RCC 7860 (cell line): ENCODE measurements at places on chromosomes 3 and 15.

- DNase-seq = no peak
Observed at GRCh38 chr15:65309882-65310418, 5.5 kb downstream of the RNU5B-1 start.

DNA sequence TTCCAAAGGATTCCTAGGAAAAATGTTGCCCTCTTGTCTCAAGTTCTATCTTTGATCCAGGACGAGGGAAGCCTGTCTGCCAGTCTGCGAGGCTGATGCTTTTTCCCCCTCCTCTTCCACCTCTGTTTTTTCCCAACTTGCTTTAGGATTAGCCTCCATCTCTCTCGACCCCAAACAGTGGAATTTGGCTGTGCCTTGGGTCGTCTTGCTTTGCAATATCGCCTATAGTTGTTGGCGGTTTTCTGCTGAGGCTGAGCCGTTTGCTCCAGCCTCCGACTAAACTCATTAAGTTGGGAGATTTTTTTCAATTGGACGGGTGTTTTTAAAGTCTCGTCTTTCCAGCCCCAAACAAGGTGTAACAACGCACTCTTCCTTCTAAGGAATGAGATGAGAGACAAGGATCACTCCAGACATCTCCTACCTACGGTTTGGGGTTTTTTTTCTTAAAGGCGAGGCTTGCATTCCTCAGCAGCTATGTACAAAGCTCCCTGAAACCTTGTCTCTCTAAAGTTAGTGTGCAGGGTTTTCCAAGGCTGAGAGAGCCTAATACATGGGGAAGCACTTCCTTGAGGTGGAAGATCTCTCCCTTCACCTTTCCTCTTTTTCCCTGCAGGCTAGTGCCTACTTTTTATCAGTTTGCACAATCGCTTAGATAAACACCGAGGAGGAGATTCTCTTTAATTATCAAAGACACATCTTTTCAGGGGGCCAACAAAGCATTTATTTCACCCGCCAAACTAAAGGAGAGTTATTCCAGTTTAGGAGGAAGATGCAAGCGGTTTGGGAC, 4.8 kb upstream of the NR2F2 start:
- peak; percentile 52 for DNase-seq

DNA sequence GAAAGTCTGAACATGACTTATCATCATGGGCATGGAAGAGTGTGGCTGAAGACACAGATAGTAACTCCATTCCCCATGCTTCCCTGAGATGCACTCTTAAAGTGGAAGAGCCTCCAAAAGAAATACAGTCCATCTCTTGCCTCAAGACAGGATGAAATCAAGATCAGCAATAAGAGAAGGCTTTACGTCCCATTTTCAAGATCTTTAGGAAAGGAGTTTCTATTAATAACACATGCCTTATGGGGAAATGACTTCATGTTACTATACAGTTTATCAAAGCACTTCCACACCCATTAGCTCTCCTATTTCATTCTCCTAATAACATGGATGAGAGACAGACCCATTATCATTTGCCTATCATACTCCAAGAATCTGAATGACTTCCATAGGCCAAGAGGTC, 6.1 kb upstream of the KBTBD12 start:
- DNase-seq = no peak

GRCh38 chr15:42491539-42492225, 741 bp upstream of the ZNF106 start:
- peak; percentile 91 for DNase-seq

DNA sequence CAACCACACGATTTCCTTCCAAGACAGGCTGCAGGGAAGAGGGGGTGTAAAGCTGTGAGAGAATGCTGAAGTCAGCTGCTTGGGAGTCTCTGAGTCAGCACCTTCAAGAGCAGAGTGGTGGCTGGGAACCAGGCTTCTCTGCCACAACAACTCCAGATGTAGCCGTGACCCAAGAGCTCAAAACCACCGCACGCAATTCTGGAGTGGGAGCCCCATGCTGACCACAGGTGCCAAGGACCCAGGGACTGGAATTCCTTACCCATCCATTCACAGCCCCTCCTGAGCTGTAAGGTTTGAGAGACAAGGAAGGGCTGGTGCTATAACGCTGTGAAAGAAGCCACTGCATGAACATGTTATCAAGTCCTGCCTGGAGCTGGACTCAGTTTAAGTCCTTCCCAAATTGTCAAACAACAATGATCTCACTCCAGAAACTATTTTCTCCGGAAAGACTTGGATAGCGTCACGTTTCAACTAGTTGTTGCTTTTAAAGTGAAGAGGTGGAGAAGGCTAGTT, 61.4 kb downstream of the UMPS start:
- DNase-seq = peak; percentile 88

- DNase-seq = peak; percentile 59
Observed at GRCh38 chr3:155323063-155323666, 29.7 kb upstream of the STRIT1 start.

- no peak for DNase-seq
Observed at GRCh38 chr15:72306211-72306785, 13.7 kb downstream of the CELF6 start.

DNA sequence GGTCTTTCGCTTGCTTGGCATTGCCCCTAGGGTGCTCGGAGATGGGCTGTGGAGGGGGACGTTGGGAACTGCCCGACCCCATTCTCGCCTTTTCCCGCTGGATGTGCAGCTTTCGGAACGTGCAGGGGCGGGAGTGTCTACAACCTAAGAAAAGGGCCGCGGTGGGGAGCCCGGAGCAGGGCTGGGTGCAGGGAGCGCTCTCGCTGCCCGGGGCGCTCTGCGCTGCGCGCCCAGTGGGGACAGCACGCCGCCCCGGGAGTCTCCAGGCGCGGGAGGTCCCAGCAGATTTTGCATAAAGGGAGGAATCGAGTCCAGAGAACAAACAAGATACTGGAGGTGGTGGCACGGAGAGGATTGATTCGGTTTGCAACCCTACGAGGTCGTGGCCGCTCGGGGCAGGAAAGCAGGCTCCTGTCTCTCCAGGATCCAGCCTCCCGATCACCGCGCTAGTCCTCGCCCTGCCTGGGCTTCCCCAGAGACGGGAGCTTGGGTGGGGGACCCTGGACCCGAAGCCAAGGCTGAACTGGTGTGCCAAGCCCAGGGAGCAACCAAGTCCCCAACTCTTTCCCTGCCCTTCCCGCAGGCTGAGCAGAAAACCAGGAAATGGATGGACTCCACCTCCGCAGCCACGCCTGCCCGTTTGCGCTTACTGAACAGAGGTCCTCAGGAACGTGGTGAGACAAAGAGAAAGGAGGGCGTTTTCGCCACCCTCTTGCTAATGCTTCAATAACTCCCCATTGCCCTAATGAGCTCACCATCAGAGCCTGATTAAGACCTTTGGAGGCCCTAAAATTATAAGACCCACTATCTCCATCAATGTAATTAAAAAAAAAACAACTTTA, 59.7 kb downstream of the NOX5 start:
- peak; percentile 8 for DNase-seq

GRCh38 chr3:111128884-111129283, 57.3 kb downstream of the NECTIN3 start:
- no peak for DNase-seq

DNA sequence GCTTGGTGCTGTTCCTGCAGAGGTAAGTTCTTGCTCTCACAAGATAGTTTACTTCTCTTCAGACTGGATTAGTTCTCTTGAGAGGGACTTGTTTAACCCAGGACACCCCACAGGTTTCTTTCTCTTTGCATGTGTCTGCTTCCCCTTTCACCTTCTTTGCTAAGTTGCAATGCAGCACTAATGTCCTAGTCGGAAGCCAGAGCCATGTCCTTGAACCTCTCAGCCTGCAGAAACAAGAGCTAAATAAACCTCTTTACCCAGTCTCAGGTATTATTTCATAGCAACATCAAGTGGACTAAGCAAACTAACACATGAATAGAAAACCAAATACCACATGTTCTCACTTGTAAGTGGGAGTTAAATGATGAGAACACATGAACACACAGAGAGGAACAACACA, 915.2 kb downstream of the NSUN3 start:
- no peak for DNase-seq

- DNase-seq = no peak
Observed at GRCh38 chr15:68554721-68555678, 23.8 kb upstream of the CORO2B start.

DNA sequence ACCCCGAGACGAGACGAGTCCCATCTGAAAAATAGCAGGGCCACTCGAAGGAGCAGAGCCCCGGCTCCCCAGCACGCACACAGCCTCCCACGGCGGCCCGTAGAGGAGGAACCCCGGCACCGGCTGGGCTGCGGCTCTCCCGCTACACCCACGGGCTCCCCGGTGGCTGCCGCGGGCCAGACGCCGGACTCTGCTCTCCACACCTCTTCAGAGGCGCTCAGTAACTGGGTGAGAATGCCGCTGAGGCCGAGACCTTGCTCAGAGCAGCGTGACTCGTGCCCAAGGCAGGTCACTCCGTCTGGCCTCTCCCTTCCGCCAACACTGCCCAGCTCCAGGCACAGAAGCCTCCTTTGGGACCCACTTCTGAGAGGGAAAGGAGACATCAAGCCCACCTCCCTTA, 34.4 kb downstream of the TNK2 start:
- DNase-seq = peak; percentile 42

GRCh38 chr3:115233021-115233420, 85.9 kb upstream of the ZBTB20 start:
- no peak for DNase-seq

GRCh38 chr3:160154033-160154432, 71.2 kb upstream of the C3orf80 start:
- peak; percentile 50 for DNase-seq

DNA sequence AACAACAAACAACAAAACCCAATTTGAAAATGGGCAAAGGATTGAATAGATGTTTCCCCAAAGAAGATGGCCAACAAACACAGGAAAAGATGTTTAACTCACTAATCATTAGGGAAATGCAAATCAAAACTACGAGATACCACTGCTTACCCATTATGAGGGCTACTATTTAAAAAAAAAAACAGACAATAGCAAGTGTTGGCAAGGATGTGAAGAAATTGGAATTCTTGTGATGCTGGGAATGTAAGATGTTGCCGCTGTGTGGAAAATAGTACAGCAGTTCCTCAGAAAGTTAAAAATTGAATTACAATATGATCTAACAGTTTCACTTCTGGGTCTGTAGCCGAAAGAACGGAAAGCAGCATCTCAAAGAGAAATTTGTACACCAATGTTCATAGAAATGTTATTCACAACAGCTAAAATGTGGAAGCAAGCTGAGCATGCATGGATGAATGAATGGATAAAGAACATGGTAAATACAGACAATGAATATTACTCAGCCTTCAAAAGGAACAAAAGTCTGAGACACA, 121.9 kb downstream of the CHSY1 start:
- DNase-seq = no peak

DNA sequence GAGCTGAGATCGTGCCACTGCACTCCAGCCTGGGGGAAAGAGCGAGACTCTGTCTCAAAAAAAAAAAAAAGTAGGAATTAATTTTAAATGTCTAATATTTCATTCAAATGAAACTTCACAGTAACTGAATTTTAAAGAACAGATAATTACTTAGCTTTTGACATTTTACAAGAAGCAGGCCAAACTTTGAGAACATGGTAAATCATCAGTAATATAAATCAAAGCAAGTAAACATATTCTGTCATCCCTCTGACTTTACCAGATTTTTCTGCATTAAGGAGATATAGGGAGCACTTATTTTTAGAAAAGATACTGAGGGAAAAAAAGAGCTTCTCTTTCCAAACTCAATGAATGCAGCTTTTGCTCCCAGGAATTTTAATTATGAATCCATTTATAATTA, 37.0 kb downstream of the NR1I2 start:
- no peak for DNase-seq

DNA sequence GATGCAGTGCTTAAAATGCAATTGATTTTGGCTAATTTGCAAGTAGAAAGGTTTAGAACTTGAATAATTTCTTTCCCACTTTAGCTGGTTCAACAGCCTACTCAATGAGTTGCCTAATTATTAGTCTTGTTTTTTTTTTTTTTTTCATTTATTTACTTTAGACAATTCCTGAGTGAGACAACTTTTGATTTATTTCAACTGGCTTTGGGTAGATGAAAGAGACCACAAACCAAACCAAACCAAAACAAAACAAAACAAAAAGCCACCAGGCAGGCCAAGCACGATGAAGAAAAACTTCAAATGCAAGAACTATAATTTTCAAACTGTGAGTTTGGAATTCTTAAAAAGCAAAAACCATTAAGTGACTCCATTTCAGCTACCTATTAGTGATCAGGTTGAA, 469.9 kb downstream of the GBE1 start:
- no peak for DNase-seq

- no peak for DNase-seq
Observed at GRCh38 chr15:72796515-72797337, 13.2 kb upstream of the ADPGK start.

DNA sequence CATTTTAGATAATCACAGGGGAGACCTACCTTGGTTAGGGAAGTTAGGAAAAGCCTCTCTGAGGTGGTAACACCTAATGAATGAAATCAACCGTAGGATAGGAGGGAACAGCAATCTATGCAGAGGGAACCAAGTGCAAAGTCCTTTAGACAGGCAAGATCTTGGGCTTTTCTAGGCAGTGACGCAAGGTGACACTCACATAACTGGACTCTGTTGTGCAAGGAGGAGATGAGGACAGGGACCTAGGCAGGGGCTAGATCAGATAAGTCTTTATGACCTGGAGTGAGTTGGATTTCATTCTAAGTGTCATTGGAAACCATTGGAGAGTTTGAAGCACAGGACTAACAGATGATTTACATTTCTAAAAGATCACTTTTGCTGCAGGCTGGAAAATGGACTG, 4.6 kb upstream of the LMOD3 start:
- DNase-seq = no peak

DNA sequence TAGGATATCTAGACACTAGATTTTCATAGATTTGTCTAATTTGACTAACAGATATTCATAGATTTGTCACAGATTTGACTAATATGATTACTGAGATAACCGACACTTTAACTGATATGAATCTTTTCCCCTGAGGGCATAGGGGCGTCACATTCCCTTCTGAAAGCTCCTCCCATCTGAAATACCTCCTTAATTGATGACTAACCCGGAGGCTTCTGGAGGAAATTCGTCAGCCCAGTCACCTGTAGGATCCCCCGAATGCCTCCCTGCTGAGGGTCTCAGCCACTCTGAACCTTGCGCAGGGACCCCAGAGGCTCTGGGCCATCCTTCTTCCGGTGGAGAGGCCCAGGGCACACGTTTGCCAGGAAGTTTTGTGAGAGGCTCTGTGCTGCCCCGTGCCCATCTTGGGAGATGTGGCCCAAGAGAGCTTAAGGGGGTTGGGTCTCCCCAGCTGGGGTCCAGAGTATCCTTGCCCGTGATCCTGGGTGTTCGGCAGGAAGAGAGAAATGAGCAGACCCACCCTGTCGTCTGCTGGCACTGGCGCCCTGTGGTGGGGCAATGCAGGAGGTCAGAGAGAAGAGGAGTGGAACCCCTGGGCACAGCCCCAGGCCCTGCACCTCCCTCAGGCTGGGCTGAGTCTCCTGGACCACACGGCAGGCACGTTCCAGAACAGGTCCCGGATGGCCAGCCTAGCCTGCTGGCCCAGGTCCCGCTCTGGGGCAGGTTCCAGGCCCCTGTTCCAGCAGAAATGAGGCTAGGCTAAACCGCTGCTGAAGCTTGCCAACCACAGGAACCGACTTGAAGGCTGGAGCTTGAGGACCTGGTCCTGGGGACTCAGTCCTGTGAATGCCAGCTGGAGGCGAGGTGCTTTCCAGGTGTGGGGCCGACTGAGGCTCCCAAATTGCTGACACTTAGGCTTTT, 1.7 kb downstream of the PLA2G4D start:
- no peak for DNase-seq
